ENCODE measurements at places on chromosomes 3 and 15.

GRCh38 chr3:107024551-107025026, 352.6 kb upstream of the CCDC54 start:
- DNase-seq: no peak

DNA sequence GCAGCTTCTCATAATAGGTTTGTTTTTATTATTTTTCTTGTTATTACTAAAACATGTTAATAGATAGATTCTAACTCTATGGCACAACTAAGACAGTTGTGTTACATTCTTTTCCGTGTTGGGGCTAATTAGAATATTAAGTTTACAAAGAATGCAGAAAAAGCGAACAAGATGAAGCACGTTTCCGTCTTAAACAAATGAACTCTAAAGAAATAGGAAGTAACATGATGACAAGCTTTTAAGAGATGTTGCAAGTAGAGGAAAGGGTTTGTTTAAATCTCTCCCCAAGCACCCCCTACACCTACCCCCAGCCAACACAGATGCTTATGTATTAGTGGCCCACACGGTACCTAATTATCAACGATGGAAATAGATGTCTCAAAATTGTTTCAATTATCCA, 207.1 kb downstream of the TP63 start:
- no peak for DNase-seq

DNA sequence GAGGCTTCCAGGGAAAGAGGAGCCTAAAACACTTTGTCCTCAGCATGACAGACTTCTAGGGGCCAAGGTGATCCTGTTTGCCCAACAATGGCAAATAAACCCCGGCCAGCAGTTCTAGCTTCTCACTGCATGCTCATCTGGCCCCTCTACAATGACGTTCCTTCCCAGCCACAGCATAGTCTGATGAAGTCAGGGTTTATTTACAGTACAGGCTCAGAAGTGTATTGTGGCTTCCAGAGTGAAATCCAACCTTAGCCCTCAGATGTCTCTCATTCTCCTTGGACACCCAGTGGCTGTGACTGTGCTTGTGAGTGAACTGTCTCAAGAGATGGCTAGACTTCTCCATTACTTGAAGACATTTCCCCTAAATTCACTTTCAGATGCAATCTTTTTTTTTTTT, 40.8 kb downstream of the BFSP2 start:
- no peak for DNase-seq

GRCh38 chr3:143436231-143436930, 316.8 kb downstream of the CHST2 start:
- DNase-seq: no peak

DNA sequence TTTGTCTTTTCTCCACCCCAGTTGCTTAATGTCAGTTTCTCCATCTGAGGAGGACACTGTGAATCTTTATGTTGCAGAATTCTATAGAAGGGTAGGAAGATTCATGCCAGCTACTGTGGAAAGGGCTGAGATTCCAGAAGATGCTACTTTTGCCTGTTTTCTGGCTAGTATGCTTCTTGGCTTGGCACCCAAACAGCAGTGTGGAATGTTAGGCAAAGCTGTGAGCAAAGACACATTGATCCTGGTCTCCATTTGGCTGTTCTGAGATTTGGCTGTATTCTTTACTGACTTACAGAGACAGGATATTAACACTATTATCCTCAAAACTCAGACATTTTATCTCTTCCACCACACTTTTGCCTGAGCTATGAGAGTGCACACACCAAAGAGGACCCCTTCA, 39.3 kb downstream of the PDHB start:
- DNase-seq: no peak

- no peak for DNase-seq
Observed at GRCh38 chr3:45123030-45123429, 23.1 kb downstream of the CDCP1 start.

DNA sequence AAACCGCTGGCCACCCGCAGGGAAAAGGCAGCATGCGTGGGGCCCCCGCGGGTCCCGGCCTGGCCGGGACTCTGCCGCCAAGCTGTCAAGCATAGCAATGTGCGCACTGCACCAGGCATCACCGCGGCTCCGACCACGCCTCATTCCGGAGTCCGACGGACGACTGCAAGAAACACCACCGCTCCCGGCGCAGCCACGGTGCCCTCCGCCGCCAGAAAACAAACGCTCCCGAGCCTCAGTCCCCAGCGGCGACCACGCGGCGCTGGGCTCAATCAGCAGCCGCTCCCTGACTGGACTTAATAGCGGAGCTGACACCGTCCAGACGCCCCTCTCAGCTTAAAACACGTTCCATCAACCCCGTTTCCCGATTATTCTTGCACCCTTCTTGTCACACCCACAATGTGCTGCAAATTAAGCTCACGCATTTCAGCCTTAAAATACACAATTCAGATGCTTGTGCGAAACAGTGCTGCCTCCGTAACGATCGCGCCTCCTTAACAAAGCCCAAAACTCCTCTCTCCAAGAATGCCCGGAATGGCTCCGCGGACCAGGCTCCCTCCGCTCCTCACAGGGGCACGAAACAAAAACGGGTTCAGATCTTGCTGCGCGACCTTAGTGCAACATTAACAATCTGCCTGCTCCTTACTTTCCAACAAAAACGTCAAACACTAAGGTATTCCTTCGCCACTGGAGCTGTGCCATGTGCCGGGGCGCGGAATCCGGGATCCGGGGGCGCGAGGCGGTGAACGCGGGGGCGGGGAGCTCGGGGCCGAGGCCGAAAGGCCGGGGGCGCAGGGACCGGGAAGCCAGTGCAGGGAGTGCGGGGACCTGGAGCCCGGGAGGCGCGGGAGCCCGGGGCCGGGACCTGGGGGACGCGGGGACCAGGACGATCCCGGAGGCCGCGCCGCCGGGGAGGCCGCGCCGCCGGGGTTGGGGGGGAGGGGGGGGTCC, 655 bp downstream of the CYFIP1 start:
- DNase-seq: no peak

- DNase-seq: no peak
Observed at GRCh38 chr3:158974904-158975303, 173.1 kb downstream of the MFSD1 start.

- DNase-seq: no peak
Observed at GRCh38 chr3:169286992-169287391, 376.5 kb downstream of the MECOM start.

DNA sequence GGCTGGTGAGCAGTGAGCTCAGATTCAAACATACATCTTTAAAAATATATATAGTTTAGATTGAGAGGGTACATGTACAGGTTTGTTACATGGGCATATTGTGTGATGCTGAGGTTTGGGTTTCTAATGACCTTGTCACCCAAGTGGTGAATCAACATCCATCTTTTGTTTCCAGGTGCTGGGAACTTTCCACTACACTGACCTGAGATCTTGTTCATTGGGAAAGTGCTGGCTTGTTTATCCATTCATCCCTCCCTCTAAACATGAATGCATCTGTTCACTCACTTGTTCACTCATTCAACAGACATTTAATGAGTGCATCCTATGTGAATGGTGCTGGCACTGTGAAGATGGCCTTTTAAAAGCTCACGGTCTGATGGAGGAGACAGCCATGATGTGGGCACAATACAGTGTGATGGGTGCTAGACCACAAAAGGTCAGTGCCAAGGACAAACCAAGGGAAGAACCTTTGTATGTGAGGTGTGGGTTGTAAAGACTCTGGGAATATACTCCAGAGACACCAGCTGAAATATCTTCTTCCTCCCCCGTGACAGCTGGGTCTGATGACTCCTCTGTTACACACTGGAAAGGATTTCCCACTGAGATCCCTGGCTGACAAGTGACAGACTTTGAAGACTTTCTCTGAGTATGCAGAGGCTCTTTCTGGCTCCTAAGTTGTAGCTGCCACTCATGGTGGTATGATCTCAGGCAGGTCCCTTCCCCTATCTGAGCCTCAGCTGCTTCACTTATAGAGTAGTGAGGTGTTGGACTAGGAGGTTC, 16.2 kb upstream of the ITGA11 start:
- no peak for DNase-seq

GRCh38 chr15:76875911-76876310, 29.2 kb downstream of the SCAPER start:
- no peak for DNase-seq

DNA sequence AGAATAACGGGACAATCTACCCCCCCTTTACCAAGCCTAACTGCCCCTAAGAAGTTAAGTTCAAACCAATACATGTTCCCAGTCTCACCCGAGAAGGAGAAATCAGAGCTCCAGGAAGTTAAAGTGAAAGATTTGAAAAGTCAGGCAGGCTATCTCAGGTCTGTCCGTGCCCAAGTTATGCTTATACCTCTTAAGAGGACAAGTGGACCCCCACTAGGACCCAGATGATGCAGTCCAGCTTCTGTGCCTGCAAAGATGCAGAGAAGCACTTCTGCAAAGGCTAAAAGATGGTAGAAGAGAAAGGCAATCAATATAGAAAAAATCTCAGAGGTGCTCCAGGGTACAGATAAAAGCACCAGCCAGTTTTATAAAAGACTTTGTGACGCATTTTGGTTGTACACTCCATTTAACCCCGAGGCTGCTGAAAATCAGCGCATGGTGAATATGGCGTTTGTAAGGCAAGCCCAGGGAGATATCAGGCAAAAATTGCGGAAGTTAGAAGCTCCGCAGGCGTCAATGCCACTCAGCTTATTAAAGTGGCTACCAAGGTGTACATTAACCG, 9.8 kb upstream of the SLC9C1 start:
- DNase-seq: no peak

DNA sequence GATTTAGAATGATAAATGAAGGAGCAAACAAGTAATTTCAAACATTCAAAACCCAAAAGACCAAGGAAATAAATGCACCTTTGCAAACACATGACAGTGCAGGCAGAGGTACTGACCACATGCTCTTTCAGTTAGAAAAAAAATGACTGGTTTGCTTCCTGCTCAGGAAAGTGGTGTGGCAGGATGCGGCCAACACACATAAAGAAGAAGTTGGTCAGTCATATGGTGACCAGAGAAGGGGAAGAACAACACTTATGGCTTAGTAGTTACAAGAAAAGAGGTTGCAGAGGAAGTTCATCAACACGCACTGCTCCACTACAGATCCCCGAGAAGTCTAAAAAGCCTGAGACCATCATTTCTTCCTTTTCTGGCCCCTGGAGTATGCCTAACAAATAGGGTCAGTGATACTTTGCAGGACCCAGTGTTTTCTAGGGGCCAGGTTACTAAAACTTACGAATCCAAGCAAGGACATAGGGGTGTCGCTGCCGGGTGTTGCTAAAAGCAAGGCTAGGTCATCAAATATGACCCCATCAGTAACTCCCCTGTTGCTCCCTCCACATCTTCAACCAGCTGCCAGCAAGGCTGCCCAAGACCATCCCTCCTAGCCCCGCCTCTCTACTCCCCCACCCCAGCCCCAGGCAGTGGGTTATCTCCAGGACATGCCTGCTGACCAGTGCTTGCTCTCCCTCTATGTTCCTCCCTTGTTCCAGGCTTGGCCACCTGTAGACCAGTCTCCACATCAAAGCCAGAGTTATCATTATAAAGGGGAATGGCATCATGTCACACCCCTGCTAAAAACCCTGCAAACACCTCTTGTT, 11.2 kb downstream of the ATP8B4 start:
- DNase-seq: peak; percentile 97

DNA sequence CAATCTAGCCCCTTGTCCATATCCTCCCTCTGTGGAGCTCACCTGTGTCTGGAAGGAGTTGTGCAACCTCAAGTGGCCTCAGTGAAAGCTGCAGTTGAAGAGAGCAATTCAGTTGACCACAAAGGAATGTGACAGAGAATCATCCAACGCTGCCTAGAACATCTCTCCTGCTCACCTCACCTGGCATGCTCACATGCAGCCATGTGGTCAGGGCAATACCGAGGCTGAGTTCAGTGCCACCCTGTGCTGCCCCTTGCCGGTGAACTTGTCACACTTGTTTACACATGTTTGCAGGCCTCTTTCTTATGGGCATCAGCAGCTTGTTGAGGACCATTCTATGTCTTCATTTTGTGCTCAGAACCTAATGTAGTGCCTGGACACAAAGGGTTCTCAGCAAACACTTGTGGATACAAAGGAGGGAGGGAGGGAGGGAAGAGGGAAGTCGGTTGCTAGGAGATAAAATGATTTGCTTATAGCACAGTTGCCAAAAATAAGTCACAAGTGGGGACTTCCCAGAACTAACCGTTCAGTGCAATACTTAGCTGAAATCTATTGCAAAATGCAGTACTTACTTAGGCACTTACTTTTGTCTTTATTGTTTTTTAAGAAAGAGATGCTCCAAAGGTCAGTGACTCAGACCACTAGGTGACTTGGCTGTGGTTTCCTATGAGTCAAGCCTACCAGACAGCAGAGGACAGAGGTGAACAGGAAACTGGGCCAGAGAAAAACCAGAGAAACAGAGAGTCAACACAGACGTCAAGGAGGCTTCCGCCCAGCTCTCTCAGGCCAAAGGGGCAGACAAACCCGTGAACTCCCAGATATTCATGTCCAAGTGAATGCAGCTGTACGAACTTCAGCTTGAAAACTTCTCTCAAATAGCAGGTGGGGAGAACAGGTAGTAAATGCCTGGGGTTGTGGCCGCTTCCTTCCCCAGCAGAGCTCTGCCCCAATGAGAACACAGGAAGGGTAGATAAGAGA, 227.8 kb upstream of the CTNNB1 start:
- peak; percentile 100 for DNase-seq

GRCh38 chr15:81189583-81190283, 6.9 kb upstream of the IL16 start:
- DNase-seq: no peak

GRCh38 chr3:153910387-153910786, 210.8 kb upstream of the ARHGEF26 start:
- DNase-seq: no peak

DNA sequence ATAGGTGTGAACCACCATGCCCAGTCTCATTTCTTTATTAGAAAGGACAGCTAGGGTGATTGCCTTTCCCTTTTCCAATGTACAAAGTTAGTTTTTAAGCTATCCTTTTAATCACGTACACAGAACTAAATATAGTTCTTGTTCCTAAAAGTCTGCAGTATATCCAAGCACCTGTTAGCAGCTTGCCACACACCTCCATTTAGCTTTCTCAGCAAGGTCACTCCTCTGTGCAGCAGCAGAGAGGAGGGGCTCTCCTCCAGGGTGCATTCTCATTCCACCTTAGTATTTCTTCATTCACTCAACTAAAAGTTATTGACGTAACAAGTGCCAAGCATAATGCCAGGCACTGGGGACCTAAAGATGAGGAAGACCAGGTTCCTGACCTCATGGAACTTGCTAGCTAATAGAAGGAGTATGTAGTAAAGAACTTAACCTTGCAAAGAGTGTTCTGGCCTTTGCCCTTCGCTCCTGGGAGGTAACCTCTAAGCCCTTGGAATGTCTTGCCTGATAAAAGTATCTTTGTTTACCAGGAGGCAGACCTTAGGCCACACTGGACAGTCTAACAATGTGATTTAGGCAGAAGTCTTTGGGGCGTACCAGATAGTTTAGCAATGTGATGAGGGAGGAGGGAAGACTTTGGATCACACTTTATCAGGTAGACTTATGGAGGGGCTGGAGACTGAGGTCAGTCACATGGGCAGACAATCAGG, 12.7 kb upstream of the PTPN9 start:
- no peak for DNase-seq

GRCh38 chr3:101732240-101732641, 7.8 kb downstream of the CEP97 start:
- DNase-seq: no peak

- DNase-seq: no peak
Observed at GRCh38 chr3:27290760-27291159, 78.4 kb downstream of the NEK10 start.

GRCh38 chr15:96053031-96053780, 277.3 kb upstream of the NR2F2 start:
- DNase-seq: no peak

GRCh38 chr3:148903941-148904340, 38.8 kb downstream of the CPA3 start:
- DNase-seq: no peak

GRCh38 chr15:65998486-65998885, 129.2 kb downstream of the RAB11A start:
- no peak for DNase-seq

GRCh38 chr15:31396881-31397560, 70.4 kb downstream of the KLF13 start:
- no peak for DNase-seq

Data from AML-193 (cell line).